ENCODE measurements at places on chromosomes 5 and 9. TPM values are rescaled to one million over a fixed set of nuclear protein-coding genes. Genes with fewer than 3 reads are reported as not detected.

Gene FRMPD1
- 0.16 TPM for total RNA-seq

Gene PDGFRB
- 53.7 TPM for total RNA-seq

Gene CA9
- not detected for total RNA-seq

DNA sequence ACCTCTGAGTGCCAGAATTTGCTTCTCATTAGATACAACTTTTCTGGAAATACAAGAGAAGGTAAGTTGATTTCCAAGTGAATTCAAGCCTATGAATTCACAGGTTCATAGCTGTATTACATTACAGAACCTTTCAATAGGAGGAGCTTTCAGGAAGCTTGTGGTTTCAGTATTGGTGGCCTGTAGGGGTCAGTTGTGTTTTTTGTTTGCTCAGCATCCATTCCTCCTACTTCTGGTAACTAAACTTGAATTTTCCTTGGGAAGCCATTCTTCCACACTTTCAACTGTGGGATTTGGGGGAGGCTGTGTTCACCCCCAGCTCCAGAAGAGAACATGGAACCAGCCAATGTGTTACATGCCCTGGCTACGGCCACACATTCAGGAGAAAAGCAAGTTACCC lies 5.6 kb upstream of the CYSTM1 start:
- no peak overlapping the region for H3K4me3 ChIP-seq
- H3K4me1 ChIP-seq: no peaks in the 10 kb centered on the region
- no peak for DNase-seq
- H3K27me3 ChIP-seq: no peaks in the 10 kb centered on the region

- no peak overlapping the region for H3K4me3 ChIP-seq
- H3K27ac ChIP-seq: no peak overlapping the region
- DNase-seq: no peak
- peaks cover 4% of the 10 kb centered on the region for H3K4me1 ChIP-seq
Observed at GRCh38 chr9:89888677-89889076, 283.9 kb downstream of the GADD45G start.

DNA sequence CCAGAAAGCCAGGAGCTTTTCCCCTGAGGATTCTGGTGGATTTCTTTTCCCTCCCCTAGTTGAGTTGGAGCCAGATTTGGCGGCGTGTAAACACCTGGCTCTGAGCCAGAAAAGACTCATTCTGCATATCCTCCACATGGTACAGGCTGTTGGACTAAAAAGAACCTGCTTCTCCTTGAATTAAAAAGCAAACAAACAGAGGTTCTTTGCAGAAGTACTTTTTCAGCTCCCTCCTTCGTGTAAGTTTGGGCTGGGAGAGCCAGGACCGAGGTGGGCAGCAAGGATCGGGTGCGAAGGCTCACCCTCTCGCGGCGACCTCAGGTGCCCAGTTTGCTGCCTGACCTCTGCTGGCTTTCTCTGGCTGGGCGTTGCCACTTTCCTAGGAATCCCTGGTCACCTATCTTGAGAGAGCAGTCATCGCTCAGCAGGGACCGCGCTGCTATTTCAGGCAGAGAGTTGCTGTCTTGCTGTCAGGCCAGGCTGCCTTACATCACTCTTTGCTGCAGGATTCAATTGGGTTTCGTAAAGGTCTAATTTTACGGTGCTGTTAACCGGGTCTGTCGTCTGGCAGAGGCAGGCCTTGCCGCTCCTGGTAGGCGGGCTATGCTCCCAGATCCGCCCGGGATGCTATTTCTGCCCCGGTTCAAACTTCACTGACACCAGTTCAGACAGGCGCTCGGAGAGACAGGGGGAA lies 3.2 kb downstream of the PAPPA start:
- peak overlapping the region; percentile 17 for H3K4me3 ChIP-seq
- H3K4me1 ChIP-seq: no peaks in the 10 kb centered on the region
- peak overlapping the region; percentile 43 for H3K27ac ChIP-seq
- peaks cover 4% of the 10 kb centered on the region for H3K27me3 ChIP-seq

GRCh38 chr9:130539420-130540223 lies 39.8 kb upstream of the FUBP3 start:
- no peak overlapping the region for H3K4me3 ChIP-seq
- H3K4me1 ChIP-seq: no peaks in the 10 kb centered on the region
- no peak for DNase-seq

- no peaks in the 10 kb centered on the region for H3K4me1 ChIP-seq
- no peaks in the 10 kb centered on the region for H3K27me3 ChIP-seq
- no peaks in the 10 kb centered on the region for H3K36me3 ChIP-seq
- no peak overlapping the region for H3K27ac ChIP-seq
- H3K4me3 ChIP-seq: no peak overlapping the region
Observed at GRCh38 chr9:101037430-101037829, 8.9 kb downstream of the PLPPR1 start.

Measured in breast epithelium (tissue), 4 donors.